ENCODE measurements at places on chromosomes 6 and 20.

GRCh38 chr6:161949531-161949930, 675.7 kb upstream of the AGPAT4 start:
- no peak for DNase-seq

DNA sequence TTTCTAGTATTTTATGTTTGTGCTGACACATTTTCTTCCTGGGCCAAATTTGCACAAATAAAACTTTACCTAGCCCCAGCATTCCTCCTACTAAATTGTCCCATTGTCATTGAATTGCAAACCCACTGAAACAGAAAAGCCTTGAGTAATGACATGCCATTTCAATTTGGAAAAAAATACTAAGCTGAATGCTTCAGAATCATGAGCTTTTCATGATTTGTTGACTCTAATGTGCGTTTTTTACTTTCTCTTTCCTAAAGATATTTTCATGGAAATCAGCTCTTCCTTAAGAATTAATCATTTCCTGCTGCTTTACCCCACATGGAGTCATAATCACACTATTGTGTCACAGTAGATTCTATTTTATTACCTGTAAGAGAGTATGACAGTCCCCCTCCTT, 47.4 kb downstream of the TRDN start:
- DNase-seq, result no peak

DNA sequence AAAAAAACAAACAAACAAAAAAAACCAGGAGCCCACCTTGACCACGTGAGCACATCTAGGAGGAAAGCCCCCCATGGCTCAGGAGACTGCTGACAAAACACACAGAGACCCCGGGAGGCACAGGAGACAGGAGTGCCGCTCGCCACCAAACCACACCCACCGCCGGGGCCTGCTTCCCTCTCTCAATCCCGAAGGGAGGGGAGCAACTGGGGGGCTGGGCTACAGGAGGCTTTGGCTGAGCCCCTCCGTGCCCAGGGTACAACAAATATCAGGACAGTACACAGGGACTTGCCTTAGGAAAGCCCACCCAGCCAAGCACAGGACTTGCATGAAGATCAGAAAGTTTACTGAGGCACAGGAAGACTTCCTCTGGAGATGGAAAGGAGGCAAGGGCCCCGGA, 102.5 kb downstream of the TAF4 start:
- DNase-seq, result no peak

DNA sequence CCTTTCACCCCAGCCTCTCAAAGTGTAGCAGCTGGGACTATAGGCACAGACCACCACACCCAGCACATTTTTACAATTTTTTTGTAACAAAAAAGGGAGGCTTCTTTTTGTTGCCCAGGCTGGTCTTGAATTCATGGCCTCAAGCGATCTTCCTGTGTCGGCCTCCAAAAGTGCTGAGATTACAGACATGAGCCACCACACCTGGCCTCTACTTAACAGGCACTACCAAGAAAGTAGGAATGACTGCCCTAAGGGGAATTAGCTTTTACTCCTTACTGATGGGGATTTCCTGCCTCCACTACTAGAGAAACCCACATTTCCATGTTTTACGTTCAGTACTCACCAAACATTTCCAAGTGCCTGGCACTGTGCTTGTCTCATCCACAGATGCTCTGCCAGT, 109.6 kb downstream of the CARMIL1 start:
- DNase-seq, result no peak

DNA sequence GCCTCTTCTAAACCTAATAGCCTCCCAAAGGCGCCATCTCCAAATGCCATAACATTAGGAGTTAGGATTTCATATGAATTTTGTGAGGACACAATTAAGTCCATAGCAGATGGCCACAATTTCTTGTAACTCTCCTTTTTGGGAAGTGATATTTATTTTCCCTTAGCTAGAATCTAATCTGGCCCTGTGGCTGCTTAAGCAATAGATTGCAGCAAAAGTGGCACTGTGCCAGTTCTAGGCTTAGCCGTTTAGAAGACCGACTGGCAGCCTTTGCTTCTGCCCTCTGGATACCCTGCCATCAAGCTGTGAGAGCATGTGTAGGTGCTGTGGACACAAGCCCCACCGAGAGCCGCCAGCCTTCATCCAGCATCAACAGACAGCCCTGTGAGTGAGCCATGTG, 15.9 kb upstream of the ADGB start:
- no peak for DNase-seq

DNA sequence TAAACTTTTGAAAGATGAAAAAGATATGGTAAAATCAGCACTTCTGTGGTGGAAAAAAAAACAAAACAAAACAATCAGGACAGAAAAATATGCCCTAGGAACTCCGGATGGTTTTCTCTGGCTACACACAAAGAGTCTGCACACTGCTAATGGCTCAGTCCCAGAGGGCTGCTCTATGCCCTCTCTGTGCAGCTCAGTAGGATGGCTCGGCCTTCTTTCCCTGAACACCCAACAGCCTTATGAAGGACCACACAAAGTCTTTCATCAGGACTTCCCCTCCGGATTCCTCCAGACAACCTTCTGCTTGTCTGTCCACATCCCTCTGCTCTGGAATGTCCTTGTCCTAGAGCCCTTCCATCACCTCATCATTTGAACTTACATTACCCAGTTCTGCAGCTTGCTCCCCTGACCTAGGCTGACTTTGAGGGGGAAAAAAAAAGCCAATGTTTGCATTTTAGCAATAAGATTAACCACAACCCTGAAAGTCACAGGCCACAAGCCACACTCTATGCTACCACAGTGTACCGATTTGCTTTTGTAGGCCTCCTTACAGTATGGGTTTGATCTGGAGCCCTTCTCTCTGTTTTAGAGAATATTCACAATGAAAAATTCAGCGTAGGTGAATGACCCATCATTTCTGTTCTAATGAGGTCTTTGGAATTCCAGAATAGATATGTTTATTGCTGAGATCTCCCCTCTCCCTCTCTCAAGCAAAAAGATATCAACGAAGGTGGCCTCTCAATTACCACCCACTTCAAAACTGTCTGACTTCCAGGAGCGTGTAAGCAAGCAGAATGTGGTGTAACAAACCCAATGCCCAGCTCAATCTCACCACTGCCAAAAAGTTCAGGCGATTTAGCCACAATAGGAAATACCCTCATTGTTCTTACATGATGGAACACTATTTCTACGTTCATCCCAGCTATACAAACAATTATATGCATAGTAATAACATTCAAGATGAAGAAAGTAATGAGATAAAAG, 164.0 kb downstream of the GMDS start:
- no peak for DNase-seq

DNA sequence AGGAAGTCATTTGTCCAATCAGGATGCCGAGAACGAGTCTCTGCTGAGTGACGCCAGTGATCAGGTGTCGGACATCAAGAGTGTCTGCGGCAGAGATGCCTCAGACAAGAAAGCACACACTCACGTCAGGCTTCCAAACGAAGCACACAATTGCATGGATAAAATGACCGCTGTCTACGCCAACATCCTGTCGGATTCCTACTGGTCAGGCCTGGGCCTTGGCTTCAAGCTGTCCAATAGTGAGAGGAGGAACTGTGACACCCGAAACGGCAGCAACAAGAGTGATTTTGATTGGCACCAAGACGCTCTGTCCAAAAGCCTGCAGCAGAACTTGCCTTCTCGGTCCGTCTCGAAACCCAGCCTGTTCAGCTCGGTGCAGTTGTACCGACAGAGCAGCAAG, 281.5 kb downstream of the TSHZ2 start:
- DNase-seq, result no peak

DNA sequence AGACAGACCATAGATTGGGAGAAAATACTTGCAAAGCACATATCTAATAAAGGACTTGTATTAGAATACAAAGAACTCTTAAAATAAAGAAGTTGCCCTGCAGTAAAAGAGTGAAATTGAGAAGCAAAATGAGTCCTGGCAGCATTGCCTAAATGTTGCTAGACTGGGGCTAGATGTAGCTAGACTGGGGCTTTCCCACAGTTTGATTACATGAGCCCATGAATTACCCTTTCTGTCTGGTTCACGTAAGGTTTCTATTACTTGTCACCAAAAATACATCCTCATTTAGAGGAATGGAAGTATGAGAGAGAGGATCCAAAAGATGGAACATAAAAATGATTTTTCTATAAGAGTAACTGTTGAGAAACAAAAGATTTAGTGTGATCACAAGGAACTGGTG, 57.6 kb upstream of the CCDC28A start:
- no peak for DNase-seq

GRCh38 chr6:56259234-56260077, 12.1 kb upstream of the COL21A1 start:
- peak; percentile 2 for DNase-seq

DNA sequence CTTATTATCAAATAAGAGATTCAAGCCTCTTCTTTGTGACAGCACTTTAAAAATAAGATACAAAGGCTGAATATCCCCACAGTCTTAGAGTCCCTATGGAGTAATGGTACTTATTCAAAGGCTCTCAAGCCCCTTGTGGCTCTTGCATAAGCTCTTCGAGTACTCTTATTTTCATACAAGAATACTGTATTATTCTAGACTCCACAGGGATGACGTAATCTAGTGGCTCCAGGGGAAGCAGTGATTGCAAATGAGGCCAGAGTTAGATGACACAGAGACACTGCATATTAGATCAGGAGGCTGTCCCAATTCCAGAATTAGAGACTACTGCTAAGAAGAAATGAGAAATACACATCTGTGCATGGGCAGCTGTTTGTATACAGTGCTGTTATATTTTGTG, 1195.9 kb upstream of the MAP3K7 start:
- no peak for DNase-seq

DNA sequence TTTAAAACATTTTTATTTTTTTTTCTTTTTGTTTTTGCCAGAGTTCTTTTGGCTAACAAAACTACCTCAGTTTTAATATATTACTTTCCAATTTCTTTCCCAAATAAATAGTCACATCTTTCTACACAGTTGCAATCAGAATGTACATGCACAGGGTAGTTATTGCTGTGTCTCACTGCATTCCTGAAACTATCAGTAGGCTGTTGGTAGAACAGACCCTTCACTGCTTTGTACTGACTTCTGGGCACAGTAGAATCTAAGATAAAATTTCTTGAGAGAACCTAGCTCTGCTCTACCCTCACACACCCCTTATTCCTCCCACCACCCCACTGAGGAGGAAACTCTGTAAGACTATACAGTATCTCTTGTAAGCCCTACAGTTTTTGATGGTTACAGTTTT, 19.9 kb downstream of the TPX2 start:
- no peak for DNase-seq

All from SW480 (cell line).